ENCODE measurements at places on chromosomes 16 and 17.

GRCh38 chr16:88651989-88652761 is 1.3 kb upstream of the CYBA start:
- DNase-seq: no peak

- DNase-seq: no peak
Observed at GRCh38 chr16:4588386-4588785, 26.3 kb downstream of the UBALD1 start.

- DNase-seq: no peak
Observed at GRCh38 chr17:59355702-59356325, 24.4 kb downstream of the YPEL2 start.

- DNase-seq: no peak
Observed at GRCh38 chr16:68444056-68444657, 4.2 kb downstream of the SMPD3 start.

DNA sequence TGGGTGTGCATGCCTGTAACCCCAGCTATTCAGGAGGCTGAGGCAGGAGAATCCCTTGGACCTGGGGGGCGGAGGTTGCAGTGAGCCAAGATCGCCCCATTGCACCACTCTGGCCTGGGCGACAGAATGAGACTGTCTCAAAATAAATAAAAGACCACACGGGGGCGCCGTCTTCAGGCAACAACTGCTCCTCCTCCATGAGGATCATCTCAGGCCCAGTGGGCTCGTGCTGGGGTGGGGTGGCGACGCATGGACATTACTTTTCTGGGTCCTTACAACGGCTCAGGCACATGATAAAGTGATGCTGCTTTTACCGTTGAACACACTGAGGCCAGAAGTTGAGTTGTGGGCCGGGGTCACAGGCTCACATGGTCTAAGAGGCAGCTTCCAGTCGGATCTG is 56.2 kb downstream of the PRMT7 start:
- no peak for DNase-seq

Data from brain pericyte (primary cell).